ENCODE measurements at places on chromosomes 3 and 15.

DNA sequence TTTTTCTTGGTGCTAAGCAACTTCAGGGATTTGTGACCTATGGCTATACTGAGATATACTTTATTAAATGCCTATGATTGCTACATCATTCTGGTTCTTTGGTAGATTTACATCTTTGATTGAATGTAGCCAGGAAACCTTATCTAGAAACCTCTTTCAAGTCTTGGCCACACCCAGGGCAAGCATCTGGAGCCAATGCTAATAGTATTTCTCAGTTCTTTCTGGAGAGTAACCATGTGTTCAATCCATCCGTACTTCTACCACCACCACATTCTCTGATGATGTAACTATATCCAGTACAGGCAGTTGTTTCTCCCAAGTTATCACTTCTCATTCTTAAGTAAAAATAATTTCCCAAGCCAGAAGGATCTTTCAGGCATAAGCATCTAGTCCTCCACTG lies 69.0 kb downstream of the NME9 start:
- DNase-seq, result no peak

DNA sequence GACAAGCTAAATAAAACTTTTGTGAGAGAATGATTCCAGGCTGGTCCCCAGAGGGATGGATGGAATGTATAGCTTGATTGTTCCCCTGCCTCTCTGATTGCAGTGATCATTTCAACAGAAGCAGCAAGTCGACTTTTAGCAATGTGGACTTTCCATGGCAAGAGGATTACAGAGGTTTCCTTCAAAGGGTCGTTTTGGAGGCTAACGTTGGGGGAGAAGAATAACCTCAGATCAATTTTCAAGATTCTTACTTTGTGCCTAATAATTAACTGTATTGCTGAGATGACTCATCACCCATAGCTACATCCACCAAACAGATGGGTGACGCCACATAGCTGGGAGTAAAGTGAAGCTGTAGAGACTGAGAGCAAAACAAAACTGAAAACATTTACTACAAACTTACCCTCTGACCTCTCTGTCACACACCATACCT lies 79.9 kb downstream of the GTPBP8 start:
- DNase-seq, result no peak

GRCh38 chr15:90701880-90702630 lies 15.1 kb upstream of the BLM start:
- DNase-seq, result no peak

GRCh38 chr3:185421577-185422232 lies 58.8 kb downstream of the MAP3K13 start:
- no peak for DNase-seq
